ENCODE measurements at places on chromosomes 11 and 22.
A peak's percentile ranks its signal among the peaks of the same experiment; 100 is the strongest.

DNA sequence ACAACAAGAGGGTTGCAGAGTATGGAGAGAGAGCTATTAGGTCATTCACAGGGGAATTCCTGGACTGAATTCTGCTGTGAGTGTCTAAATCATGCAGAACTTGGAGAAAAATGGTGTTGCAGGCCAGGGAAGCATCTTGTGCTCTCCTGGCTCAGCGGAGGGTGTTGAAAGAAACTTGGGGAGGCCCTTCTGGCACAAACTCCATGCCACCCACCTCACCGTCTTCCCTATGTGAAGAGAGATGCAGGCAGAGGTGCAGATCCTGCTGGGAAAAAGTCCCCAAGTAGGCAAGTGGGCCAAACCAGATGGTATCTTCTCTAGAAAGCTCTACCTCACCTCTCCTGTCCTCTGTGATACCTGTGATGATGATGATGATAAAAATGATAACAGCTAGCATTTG, 604.3 kb upstream of the API5 start:
- H3K4me1 ChIP-seq, result no peaks in the 10 kb centered on the region
- H3K4me3 ChIP-seq, result no peak overlapping the region
- H3K36me3 ChIP-seq, result no peaks in the 10 kb centered on the region
- H3K27ac ChIP-seq, result no peak overlapping the region
- H3K27me3 ChIP-seq, result no peaks in the 10 kb centered on the region
- DNase-seq, result no peak

GRCh38 chr11:113279591-113279990, 34.8 kb upstream of the TTC12 start:
- no peak overlapping the region for H3K27ac ChIP-seq
- H3K4me1 ChIP-seq, result no peaks in the 10 kb centered on the region
- DNase-seq, result no peak
- H3K36me3 ChIP-seq, result no peaks in the 10 kb centered on the region
- H3K27me3 ChIP-seq, result no peaks in the 10 kb centered on the region

DNA sequence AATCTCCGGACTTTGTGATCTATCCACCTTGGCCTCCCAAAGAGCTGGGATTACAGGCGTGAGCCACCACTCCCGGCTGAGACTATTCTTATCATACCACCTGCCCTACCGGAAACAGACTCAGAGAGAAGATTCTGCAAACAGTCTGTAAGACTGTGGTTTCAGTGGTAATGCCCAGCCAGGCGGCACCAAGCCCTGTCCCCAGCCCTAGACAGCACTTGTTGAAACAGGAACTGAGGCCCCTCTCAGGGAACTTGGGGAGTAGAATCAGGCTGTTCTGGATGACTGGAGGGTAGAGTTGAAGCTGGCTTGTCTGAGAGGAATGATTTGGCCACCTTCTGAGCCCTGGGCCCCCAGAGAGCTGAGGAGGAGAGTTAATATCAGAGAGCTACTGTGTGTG, 1.3 kb upstream of the INSC start:
- peaks cover 8% of the 10 kb centered on the region for H3K4me1 ChIP-seq
- DNase-seq, result no peak
- H3K36me3 ChIP-seq, result no peaks in the 10 kb centered on the region
- no peaks in the 10 kb centered on the region for H3K27me3 ChIP-seq
- H3K4me3 ChIP-seq, result no peak overlapping the region

- peaks cover 24% of the 10 kb centered on the region for H3K4me1 ChIP-seq
- peak overlapping the region; percentile 93 for H3K4me3 ChIP-seq
Measured at GRCh38 chr22:27801202-27801615, 347 bp downstream of the MN1 start.

DNA sequence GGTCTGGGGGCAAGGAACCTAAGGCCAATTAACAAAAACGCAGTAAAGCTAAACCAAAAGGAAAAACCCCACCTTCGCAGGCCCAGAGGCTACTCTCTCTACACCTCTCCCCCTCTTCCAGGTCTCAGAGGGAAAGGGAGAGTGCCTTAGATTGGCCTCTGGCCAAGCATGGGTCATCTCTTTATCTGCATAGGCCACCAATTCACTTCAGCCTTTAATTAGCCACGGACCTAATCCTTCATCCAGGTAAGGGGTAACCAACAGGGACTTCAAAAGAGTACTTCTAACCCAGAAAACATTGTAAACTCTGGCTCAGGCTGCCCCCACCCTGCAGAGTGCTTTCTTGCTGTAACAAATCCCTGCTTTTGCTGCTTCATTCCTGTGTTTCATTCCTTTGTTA, 9.4 kb downstream of the VSTM5 start:
- no peak overlapping the region for H3K4me3 ChIP-seq
- no peak for DNase-seq
- H3K27me3 ChIP-seq, result no peaks in the 10 kb centered on the region
- H3K4me1 ChIP-seq, result no peaks in the 10 kb centered on the region
- no peak overlapping the region for H3K27ac ChIP-seq

DNA sequence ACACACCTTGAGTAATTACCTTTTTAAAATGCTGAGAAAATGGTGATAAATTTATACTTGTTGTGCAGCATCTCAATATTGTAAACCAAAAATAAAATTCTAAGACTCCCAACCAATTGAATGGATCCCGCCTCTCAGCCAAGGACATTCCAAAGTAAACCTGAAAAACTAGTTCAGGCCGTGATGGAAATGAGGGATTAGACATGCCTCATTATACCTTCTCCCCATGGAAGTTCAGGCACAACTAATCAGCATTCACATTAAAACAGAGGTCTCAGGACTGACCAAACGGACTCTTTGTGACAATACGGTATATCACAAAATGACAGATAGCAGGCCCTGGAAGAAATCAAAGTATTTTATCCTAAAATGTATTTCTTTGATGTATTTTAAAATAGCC, 907.4 kb upstream of the RAG2 start:
- no peak overlapping the region for H3K27ac ChIP-seq
- H3K4me1 ChIP-seq, result no peaks in the 10 kb centered on the region
- H3K27me3 ChIP-seq, result no peaks in the 10 kb centered on the region
- H3K4me3 ChIP-seq, result no peak overlapping the region
- DNase-seq, result no peak

GRCh38 chr11:17157761-17158160, 50.0 kb downstream of the PIK3C2A start:
- no peak overlapping the region for H3K27ac ChIP-seq
- peaks cover 41% of the 10 kb centered on the region for H3K4me1 ChIP-seq
- peaks cover 14% of the 10 kb centered on the region for H3K36me3 ChIP-seq
- H3K4me3 ChIP-seq, result no peak overlapping the region

DNA sequence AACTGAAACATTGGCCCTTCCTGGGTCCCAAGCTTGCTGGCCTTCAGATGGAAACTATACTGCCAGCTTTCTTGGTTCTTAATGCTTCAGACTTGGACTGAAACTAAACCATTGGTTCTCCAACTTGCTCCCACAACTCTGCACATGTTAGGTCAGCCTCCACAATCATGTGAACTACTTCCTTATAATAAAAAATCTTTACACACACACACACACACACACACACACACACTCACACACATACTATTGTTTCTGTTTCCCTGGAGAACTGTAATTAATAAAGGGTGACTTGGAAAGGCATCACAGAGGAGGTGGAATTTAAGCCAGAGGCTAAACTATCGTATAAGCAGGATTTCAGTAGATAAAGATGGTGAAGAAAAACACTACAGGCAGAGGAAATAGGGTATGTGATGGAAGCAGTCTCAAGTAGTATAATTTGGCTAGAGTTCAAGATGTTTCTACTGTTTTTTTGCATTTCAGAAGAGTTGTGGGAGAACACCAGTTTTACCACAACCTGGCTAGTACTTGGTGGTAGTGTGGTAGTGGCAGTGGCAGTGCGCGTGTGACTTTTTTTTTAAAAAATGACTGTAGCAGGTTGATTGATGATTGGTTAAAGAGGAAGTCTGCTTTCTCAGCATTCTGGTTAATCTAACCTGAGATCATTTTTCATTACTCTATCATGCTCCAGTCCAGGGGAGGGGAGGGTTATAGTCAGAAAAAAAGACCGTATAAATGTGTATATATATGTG, 70.1 kb downstream of the PDE3B start:
- DNase-seq, result no peak
- no peaks in the 10 kb centered on the region for H3K36me3 ChIP-seq
- no peaks in the 10 kb centered on the region for H3K27me3 ChIP-seq

GRCh38 chr11:75169101-75169885, 18.4 kb downstream of the SLCO2B1 start:
- no peak overlapping the region for H3K4me3 ChIP-seq
- DNase-seq, result no peak
- no peak overlapping the region for H3K27ac ChIP-seq
- H3K27me3 ChIP-seq, result no peaks in the 10 kb centered on the region
- H3K4me1 ChIP-seq, result peaks cover 10% of the 10 kb centered on the region

- no peaks in the 10 kb centered on the region for H3K36me3 ChIP-seq
- no peaks in the 10 kb centered on the region for H3K4me1 ChIP-seq
- H3K27ac ChIP-seq, result no peak overlapping the region
- no peaks in the 10 kb centered on the region for H3K27me3 ChIP-seq
- DNase-seq, result no peak
Measured at GRCh38 chr22:28594797-28595462, 84.7 kb downstream of the TTC28 start.

GRCh38 chr22:45210174-45210573, 30.5 kb downstream of the KIAA0930 start:
- H3K27ac ChIP-seq, result no peak overlapping the region
- H3K36me3 ChIP-seq, result peaks cover 38% of the 10 kb centered on the region
- peaks cover 45% of the 10 kb centered on the region for H3K4me1 ChIP-seq
- H3K27me3 ChIP-seq, result no peaks in the 10 kb centered on the region

DNA sequence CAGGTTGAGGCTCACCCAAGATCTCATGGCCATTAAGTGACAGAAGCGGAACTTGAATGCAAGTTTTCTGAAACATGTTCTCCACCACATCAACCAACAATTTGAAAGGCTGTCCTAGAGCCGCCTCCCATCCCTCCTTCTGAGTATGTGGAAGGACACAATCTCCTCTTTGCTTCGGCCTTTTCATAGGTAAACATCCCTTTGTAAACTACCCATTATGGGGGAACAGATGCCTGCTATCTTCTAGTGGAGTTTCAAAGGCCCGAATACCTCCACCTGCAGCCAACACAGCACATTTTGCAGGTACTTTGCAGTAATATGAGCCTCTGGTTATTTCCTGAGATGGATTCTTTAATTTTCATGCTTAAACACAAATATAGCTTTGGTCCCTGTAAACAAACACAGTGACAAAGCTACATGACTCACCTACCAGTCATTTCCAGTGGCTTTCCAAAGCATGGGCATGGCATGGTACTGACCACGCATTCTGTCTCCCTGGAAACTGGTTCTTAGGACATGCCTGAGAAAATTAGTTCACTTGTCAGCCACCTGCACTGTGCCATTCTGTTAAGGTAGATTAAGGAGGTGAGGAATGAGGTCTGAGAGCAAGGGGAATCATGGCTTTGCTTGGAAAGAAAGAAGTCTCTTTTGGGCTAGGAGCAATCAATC, 60.2 kb downstream of the EHF start:
- no peak overlapping the region for H3K4me3 ChIP-seq
- H3K36me3 ChIP-seq, result no peaks in the 10 kb centered on the region
- no peak overlapping the region for H3K27ac ChIP-seq
- no peaks in the 10 kb centered on the region for H3K4me1 ChIP-seq
- DNase-seq, result no peak

Measured in esophagus squamous epithelium (tissue), 5 donors.